ENCODE measurements at places on chromosomes 2 and 18.

GRCh38 chr2:237724811-237725478 lies 73.6 kb upstream of the RBM44 start:
- peak; percentile 78 for DNase-seq

GRCh38 chr2:218745559-218746469 lies 35.2 kb downstream of the TTLL4 start:
- peak; percentile 12 for DNase-seq

GRCh38 chr18:45749918-45750689 lies 26.1 kb downstream of the SLC14A1 start:
- no peak for DNase-seq

GRCh38 chr2:117859924-117860647 lies 45.6 kb downstream of the DDX18 start:
- DNase-seq, result no peak

GRCh38 chr18:51363384-51363783 lies 165.9 kb upstream of the MEX3C start:
- DNase-seq, result no peak

Data from dermis microvascular lymphatic vessel endothelial cell (primary cell).